Esophagus squamous epithelium (tissue), 5 donors: ENCODE measurements at places on chromosomes 11 and 22.

- DNase-seq: no peak
Measured at GRCh38 chr11:36874291-36874690, 276.3 kb upstream of the RAG2 start.

DNA sequence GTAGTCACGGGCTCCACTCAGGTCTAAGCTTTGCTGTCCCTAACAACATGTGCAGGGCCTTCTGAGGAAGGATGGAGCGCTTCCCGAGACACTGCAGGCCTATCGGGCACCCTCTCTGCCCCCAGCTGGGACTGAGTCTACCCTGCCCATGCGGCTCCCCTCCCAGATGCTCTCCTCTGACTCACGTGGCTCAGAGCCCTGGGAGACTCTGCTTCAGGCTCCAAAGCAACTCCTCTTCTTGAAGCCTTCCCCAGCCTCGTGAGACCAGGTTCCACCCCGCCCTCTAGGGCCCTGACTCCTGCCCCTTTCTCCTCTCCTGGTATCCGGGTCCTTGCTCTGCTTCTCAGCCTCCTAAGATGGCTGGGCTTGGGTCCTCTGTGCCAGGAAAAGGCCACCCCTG is 28.4 kb upstream of the ARFGAP3 start:
- no peak for DNase-seq

GRCh38 chr22:22201930-22202343 is 42.6 kb upstream of the VPREB1 start:
- DNase-seq: no peak

DNA sequence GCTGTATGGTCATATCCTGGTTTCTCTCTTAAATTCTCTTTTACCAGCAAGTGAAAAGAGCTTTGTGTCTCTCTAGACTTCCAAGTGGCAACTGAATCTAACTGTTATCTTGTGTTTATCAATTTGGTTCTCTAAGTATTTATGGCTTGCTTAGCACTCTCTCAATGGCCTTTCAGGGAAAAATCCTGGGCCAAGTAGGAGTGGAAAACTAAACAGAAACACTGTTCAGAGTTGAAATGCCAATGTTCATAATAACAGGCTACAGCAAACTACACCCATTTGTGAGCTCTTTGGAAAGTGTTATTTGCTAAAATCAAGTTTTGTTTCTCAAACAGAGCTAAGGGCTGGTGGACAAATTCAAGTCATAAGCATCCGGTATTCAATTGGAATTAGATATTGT is 10.1 kb downstream of the MMP12 start:
- DNase-seq: no peak

DNA sequence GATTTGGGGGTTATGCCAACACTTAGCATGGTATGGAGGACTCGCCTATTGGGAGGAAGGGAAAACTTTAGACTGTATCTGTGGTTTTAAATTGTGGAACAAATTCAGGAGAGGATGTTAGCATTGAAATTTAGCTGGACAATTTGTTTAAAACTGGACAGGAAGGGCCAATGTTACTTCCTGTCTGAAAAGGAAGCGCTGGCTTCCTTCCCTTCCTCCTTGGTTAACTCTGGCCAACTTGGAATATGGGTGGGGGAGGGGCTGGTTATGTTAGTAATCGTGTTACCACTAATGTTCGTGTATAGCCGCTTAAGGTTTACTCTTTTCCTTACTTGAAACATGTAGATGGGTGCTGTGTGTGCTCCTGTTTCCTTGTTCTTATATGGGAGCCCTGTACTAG is 13.9 kb downstream of the CTNND1 start:
- no peak for DNase-seq

GRCh38 chr22:37196539-37197450 is 8.7 kb upstream of the C1QTNF6 start:
- DNase-seq: no peak

- DNase-seq: no peak
Measured at GRCh38 chr11:74086242-74086884, 77.5 kb upstream of the UCP3 start.

DNA sequence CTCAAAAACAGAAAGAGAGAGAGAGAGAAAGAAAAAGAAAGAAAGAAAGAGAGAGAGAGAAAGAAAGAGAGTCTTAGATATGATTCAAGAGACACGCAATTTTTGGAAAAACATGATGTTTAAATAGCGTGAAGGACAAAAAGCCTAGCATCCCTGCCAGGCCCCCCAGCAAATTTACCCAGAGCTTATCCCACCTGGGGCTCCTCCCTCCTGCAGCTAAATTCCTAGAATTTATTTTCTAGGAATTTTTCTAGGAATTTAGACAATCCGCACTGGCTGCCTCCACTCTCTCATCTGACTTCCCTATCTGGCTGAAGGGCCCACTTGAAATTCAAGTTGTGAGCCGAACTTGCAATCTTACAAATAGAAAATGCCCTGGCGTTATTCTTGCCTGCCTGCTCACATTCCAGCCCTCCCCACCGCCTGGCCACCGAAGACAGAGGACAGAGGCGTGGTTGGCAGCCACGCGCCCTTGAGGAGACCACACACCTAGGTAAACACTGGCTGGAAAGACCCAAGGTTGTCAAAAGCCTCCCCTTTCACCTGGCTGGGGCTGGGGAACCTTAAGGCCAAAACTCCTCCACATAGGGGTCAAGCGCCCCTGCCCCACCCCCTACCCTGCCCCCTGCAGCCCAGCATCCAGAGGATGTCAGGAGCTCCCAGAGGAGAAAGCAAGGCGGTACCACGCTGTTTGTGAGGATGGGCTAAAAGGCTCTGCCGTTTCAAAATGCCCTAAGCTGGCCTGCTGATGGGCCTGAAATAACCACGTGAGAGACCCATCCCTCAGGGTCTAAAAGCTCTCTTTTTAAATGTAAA is 42.2 kb downstream of the AHNAK start:
- no peak for DNase-seq

DNA sequence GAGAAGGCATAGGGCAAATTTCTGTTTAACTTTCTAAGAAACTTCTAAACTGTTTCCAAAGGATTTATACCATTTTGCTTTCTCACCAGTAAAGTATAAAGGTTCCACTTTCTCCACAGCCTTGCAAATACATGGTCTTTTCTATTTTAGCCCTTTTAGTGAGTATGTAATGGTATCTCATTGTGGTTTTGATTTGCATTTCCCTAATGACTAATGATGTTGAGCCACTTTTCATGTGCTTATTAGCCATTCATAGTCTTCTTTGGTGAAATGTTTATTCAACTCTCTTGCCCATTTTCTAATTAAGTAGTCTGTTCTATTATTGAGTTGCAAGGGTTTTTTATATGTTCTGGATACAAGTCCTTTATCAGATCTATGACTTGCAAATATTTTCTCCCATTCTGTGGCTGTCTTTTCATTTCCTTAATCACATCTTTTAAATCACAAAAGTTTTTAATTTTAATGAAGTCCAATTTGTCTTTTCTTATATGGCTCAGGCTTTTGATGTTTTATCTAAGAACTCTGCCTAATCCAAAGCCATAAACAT is 83.8 kb upstream of the KCNQ1OT1 start:
- no peak for DNase-seq

GRCh38 chr11:47390422-47390760 is 12.0 kb upstream of the SPI1 start:
- DNase-seq: no peak

GRCh38 chr11:45267652-45268299 is 18.4 kb downstream of the SYT13 start:
- DNase-seq: no peak

DNA sequence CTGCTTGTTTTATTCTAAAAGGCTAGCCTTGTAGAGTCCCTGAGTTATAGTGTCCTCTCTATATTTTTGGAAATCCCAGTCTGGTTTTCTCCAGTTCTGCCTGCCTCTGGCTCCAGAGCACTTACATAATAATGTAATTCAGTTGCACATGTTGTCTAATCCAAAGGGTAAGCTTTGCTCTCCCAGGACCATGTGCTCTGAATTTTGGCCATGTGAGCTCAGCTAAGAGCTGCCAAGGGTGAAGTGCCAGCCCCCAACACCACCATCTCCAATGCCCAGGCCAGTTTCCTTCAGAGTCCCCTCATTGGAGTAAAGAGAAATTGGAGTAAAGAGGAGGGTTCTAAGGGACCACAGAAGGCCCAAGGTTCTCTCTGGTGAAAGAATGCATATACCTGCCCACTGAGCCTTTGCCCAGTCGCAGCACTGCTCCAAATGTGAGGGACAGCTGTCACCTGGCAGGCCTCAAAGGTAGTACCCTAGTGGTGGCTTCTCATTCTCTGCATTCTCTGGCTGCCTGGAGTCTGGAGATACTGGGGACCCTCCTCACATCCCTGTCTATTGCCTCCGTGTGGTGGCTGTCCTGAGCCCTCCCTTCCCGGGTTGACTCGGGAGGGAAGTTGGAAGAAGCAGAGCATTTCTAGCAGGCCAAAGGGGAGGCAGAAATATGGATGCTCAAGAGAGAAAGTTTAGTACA is 4.9 kb downstream of the CRY2 start:
- no peak for DNase-seq

DNA sequence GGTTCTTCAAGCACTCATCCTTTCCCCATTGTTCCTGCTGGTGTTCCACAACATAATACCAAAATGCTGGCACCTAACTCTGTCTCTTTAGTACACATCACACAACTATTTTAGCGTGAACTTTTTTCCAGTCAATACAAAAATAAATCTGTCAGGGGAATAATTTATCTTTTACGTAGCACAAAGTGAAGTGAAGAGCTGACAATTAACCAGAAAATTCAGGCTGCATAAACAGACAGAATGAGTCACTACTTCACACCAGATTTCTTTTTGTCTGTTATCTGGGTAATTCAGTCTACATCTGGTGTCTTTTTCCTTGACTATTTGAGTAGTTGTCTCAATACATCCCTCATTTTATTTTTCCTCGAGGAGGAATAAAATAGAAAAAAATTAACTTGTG is 7.9 kb upstream of the ETS1 start:
- no peak for DNase-seq

- DNase-seq: no peak
Measured at GRCh38 chr11:19241260-19242178, 774 bp upstream of the E2F8 start.

DNA sequence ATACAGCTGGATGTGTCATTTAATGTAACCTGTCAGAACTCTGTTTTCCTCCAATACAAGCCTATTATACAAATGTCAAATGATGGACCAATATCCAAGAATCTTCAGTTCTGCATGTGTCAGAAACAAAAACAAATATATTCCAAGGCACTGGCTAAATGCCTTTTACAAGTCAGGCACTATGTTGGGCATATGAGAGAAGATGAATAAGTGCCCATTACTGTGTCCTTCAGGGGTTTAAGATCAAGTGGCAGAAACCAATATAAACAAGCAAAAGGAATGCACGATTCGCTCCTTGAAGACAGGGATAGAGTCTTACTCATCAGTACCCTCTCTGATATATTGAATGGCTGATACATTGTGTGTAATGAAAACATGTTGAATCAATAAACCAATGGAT is 254.4 kb downstream of the TTC28 start:
- DNase-seq: no peak

DNA sequence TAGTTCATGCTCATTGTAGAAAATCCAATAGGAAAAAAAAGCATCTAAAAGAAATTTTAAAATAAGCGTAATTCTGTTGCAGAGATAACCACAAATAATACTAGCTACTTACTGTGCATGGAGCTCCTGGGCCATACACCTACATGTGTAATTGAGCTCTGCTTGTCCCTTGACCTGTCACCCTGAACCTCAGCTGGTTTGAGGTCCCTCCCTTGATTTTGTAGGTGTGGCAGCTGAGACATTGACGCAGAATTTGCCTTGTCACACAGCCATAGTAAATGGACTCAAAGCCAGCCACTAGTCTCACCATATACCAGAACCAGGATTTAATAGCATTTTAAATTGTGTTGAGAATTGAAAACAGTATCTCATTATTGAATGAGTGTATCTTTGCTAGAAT is 135.3 kb downstream of the MORC2 start:
- no peak for DNase-seq

GRCh38 chr11:28245131-28245530 is 136.9 kb downstream of the METTL15 start:
- DNase-seq: no peak

GRCh38 chr11:67997475-67997921 is 6.4 kb downstream of the UNC93B1 start:
- no peak for DNase-seq

DNA sequence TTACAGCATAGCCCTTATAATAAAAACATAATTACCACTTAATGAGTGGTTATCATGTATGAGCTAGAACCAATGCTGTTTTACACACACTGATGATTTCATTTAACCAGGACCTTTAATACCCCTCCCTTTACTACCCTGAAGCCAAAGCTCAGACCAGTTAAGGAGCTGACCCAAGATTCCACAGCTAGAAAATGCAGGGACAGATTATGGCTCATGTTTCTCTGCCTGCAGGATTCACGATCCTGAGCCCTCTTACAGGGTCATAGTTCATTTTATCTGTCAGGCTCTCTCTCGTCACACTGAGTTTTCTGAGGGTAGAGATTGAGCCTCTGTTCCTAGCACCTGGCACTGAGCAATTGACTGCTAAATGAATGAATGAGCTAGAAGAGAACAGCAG is 27.4 kb downstream of the TUB start:
- no peak for DNase-seq

- no peak for DNase-seq
Measured at GRCh38 chr11:114746013-114746412, 67.7 kb downstream of the NXPE2 start.

DNA sequence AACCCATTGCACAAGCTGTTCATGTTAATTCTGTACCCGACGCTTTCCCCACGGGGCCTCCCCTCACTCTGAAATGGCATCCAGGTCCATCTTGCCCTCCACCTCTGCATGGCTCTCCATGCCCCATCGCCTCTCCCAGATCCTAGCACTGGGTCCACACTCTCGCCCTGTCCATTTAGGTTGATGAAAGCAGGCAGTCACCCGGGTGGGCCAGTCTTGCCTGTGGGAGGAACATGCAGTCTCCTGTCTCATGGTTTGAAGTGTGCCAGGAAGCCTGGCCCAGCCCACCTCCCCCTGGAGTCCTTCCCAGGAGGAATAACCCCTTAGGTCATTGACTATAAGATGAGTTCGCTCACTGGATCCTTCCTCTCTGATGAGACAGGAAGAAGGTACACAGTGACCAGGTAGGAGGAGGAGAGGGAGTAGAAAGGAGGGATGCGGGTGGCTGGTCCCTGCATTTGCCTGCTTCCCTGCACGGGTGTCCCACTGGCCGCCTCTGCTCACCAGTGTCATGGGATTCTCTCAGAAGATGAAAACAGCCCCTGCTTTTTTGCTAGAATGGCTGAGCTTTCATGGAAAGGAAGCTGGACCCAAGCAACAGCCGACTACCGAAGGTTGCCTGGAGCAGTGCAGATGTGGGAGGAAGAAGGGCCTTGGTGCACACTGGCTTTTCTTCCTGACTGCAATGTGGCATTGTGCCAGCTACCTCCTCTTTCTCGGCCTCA is 6.8 kb downstream of the TMEM121B start:
- no peak for DNase-seq

DNA sequence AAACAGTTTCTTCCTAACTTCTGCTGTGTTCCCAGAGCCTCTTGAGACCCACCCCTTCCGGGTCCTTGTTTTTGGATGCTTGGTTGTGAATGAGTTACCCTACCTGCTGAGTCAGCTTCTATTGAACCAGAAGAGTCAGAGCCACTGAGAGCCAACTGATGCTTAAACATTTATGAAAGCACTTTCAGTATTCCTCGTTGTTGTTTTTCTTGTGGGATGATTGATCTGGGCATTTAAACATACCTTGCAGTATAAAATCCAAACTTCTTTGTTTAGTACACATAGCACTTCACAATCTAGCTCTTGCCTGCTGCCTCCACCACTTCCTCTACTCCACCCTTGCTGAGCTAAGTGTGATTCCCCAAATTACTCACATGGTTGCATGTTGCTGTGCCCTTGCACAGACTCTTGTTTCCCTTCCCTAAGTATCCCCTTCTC is 5.5 kb downstream of the PRSS23 start:
- no peak for DNase-seq
